Lung (tissue), 17 donors: ENCODE measurements at places on chromosomes 2 and 18.
A peak's percentile ranks its signal among the peaks of the same experiment; 100 is the strongest.

- no peak for DNase-seq
Measured at GRCh38 chr2:241344925-241345651, 11.0 kb upstream of the FARP2 start.

GRCh38 chr2:112542984-112543661 lies 858 bp downstream of the POLR1B start:
- no peak for DNase-seq

DNA sequence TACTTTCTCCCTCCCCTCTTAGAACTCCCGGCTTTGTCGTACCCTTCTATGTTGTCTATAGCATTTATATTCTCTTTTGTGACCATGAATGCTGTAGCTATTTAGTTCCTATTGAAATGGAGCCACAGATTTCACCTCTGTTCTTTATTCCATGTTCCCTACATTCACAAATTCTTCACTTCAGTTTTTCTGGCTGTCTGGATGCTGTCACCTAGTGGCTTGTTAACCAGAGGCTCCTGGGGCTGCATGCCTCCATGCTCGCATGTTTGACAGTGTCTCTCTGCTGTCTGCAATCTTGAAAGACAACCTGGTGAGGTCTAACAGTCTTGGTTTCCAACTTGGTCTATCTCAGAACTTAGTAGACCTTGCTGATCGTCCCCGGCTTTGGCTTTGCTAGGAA lies 48.2 kb downstream of the CFAP221 start:
- no peak for DNase-seq

- no peak for DNase-seq
Measured at GRCh38 chr2:121902616-121903015, 147.2 kb downstream of the TSN start.

GRCh38 chr18:38572554-38573111 lies 1007.0 kb upstream of the CELF4 start:
- DNase-seq, result no peak

- peak; percentile 79 for DNase-seq
Measured at GRCh38 chr18:845152-845819, 33.2 kb upstream of the YES1 start.

DNA sequence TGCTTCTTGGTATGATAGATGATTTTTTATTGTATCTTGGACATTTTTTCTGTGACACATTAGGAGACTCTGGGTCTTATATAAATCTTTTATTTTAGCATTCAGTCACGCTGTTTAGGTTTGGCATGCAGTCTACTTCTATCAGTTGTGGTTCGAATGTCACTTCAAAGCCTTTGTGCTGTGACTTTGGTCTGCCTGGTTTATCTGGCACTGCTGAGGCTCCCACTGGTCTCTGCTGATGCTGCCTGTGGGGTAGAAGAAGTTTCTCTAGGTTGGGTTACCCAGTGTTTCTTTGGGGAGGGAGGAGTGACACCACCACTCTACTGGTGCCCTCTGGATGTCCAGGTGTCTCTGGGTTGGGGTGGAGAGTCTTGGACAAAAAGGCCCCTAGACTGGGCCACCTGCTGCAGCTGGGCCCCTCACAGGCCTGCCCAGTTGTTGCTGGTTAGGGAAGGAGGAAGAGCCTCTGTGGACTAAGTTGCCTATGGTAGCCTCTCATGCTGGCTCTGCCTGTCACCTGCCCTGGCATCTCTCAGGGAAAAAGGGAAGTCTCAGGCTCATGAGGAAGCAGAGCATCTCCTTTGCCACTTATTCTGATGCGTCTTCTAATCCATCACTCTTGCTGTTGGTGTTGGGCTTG lies 115.4 kb upstream of the HS6ST1 start:
- DNase-seq, result no peak

- no peak for DNase-seq
Measured at GRCh38 chr2:234880551-234881211, 71.1 kb upstream of the SH3BP4 start.

DNA sequence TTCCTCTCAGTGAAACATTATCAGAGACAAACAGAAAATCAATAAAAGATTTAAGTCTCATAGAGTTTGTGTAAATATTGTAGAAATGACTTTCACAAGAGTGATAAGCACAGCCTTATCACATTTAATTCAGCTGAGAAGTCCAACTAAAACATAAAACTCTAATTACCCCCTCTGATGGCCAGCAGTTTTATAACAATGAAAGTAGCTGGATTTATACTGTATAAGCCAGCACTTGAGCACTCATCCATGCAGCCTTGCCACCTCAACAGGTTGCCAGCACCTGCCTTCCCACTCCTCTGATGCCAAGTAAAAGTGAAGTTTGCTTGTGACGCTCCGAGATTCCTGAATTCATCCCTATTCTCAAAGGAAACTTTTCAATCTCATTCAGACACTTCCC lies 103.0 kb upstream of the STK39 start:
- peak; percentile 40 for DNase-seq
